ENCODE measurements at places on chromosomes 7 and 10.

GRCh38 chr10:115903845-115904244 lies 369.2 kb downstream of the GFRA1 start:
- no peak for DNase-seq

DNA sequence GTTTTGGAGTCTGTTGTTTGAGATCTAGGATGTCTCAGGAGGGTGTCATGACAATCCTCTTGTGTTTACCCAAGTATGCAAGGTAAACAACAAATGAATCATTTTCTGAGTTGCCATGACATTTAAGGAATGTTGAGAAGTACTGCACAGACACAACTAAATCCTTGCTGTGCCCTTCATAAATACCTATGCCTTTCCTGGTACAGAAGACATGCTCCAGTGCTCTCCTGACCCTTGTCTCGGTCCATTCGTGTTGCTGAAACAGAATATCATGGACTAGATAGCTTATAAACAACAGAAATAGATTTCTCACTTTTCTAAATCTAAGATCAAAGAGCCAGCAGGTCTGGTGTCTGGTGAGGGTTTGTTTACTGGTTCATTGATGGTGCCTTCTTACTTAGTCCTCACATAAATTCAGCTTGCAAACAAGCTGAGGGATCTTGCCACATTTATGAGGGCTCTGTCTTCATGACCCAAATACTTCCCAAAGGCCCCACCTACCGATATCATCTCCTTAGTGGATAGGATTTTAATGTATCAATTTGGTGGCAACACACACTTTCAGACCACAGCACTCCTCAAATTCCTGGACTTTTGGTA lies 341.8 kb upstream of the SEMA3A start:
- no peak for DNase-seq

GRCh38 chr10:48634198-48634983 lies 29.5 kb upstream of the ARHGAP22 start:
- DNase-seq = no peak

DNA sequence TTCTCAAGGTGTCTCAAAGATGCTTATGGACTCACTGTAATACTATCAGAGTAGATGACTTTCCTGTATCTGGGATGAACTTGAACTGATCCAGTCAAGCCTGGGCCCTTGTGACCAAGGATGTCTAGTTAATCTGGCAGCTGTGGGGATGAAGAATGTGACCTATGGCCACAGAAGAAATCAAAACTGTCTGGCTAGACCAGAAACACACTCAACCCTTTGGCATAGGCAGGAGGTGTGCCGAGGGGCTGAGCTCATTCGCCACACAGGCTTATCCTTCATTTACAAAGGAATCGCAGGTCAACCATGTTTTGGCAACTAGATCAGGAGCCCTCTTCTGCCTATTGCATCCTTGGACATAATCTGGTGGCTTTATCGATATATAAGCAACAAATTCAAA lies 110.6 kb downstream of the ATXN7L1 start:
- DNase-seq = no peak

DNA sequence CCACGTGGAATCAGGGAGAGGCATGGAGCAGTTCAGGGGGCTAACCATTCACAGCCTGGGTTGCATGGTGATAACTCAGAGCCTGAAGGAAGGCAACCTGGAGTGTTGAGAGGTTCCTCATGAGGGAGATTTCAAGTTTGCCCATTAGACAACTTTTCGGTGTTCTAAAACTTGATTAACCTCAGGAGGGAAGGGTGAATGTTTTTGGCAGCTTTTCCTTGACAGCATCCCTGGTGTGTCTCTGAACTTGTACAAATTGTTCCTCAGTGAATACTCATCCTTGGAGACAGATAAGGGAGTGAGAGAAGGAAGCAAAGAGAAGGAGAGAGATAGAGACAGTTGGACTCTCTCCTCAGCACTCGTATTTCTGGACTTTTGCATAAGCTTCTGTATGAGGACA lies at the start of gene OR9A4:
Gene OR9A4, plus strand, starts transcription at position 301 of the 400 bp plus-strand sequence. CDS start 2,477 bp downstream, outside the sequence.
- DNase-seq = no peak

DNA sequence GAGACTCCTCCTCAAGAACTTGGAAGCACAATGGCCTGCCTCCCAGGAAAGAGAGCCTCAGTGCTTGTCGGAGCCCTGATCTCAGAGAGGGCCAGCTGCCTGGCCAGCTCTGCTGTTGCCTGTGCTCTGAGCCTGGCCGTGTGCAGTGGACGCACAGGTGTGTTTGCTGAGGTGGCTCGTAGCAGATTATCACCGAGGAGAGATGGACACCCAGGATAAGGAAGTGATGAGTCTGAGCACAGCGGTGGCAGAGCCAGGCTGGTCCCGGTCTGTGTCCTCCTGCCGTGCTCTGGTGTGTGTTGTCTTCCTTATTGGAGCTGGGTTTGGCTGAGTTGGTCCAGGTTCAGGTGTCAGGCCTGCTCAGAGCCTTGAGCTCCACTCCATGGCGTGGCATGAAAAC lies 208.5 kb downstream of the EBF3 start:
- DNase-seq = no peak

DNA sequence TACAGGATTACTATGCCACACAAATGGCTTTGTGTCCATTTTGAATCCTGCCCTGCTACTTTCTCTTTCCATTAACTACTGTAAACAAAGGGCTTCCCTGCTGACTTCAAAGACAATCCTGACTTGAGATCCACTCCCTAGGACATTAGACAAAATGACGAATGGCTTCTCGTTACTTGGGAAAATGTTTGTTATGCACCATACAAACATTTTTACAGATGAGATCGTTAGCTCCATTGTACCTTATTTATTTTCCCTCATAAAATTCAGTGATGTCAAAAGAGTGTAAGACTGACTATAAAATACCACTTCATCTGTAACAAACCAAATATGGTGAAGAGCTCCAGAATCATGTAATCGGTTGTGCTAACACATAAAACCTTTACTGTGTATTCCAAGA lies 121.8 kb downstream of the CD36 start:
- no peak for DNase-seq

All from stimulated activated CD8-positive, alpha-beta memory T cell treated with anti-CD3 and anti-CD28 coated beads, Interleukin-15, amount 100 ng/mL, for 4 hours (primary cell).